ENCODE measurements at places on chromosomes 16 and 17.

- peak; percentile 25 for DNase-seq
Measured at GRCh38 chr16:68539711-68540239, 684 bp downstream of the ZFP90 start.

DNA sequence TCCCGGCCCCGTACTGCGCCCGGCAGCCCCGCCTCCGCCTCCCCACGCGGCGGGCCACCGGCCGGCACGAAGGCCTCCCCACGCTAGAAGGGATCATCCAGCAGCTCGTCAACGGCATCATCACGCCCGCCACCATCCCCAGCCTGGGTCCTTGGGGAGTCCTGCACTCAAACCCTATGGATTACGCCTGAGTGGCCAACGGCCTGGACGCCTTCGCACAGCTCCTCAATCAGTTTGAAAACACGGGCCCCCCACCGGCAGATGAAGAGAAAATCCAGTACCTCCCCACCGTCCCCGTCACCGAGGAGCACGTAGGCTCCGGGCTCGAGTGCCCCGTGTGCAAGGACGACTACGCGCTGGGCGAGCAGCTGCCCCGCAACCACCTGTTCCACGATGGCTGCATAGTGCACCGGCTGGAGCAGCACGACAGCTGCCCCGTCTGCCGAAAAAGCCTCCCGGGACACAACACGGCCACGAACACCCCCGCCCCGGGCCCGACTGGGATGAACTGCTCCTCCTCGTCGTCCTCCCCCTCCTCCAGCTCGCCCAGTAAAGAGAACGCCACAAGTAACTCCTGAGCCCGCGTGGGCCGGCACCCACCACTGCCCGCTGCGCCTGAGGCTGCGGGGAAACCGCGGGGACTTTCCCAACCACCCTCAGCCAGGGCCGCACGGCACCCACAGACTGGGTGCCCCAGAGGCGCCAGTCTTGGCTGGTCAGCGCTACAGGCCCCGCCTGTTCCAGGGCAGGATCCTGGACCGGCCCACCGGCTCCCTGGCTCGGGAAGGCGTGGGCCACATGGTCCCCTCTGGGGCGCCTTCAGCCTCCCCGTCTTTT is 39.0 kb upstream of the AKAP1 start:
- DNase-seq = peak; percentile 25

DNA sequence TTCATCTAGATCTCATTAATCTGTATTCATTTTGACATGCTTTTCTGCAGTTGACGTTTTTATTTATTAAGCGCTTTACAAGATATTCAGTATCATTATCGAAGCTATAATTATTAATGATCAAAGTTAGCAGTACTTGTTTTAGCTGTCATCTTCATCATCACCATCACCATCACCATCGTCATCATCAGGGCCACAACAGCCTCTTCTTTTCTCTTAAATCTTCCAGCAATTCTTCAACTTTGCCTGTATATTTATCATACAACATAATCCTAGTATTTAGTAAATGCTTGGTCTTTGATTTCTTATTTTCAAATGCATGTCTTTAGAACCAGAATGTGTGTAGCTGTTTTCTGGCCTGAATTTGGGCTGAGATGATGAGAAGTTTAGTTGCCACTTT is 528.0 kb downstream of the MAF start:
- no peak for DNase-seq

- DNase-seq = no peak
Measured at GRCh38 chr16:48277158-48277557, 29.8 kb upstream of the ABCC11 start.

GRCh38 chr17:33667052-33667509 is 374.0 kb upstream of the ASIC2 start:
- DNase-seq = peak; percentile 5

DNA sequence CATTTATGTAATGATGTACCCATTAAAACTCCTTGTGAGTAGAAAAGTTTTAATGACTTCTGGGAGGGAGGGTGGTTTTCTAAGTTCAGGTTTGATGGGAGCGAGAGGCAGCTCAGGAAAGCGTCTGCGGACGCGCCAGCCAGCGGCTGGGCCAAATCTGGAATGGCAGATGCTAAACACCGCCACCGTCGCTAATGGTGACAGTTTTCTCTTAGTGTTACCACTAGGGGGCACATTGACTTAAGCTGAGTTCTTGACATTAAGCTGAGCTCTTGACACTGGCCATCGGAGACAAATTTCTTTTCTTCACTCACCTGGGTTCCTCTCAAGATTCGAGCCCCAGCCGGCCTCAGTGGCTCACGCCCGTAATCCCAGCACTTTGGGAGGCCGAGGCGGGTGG is 6.7 kb downstream of the TRPV1 start:
- peak; percentile 91 for DNase-seq

DNA sequence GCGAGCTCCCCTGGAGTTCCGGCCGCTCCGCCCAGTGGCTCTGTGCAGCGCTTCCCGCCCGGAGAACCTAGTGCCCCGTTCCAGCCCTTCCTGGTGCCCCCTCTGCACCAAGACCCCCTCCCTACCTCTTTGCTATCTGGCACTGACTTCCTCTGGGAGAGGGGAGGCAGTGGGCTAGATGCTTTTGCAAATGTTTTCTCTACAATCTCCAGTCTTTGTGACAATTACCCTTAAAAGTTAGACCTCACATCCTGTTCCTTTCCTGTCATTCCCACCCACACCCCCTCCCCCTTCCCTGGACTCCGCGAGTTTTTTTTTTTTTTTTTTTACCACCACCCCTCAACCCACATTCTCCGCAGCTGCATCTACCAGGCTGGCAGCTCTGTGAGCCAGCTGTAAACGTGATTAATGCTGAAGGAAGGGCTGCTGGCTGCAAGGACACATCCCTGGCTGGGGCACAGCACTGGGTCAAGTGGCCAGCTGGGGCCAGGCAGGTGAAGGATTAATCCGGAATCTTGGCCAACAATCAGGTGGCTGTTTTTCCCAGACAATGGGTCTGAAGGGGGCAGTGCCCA is 101.5 kb downstream of the MGAT5B start:
- DNase-seq = peak; percentile 49

DNA sequence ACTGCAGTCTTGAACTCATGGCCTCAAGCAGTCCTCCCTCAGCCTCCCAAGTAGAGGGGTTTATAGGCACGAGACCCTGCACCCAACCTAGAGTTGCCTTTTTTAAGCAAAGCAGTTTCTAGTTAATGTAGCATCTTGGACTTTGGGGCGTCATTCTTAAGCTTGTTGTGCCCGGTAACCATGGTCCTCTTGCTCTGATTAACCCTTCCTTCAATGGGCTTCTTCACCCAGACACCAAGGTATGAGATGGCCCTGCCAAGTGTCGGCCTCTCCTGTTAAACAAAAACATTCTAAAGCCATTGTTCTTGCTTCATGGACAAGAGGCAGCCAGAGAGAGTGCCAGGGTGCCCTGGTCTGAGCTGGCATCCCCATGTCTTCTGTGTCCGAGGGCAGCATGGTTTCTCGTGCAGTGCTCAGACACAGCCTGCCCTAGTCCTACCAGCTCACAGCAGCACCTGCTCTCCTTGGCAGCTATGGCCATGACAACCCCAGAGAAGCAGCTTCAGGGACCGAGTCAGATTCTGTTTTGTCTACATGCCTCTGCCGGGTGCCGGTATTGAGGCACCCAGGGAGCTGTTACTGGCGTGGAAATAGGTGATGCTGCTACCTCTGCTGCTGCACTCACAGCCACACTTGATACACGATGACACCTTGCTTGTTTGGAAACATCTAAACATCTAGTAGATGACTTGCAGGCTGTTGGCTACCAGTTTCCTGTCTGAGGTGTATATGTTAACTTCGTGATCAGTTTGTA is 3.3 kb downstream of the RPL13 start:
- no peak for DNase-seq

DNA sequence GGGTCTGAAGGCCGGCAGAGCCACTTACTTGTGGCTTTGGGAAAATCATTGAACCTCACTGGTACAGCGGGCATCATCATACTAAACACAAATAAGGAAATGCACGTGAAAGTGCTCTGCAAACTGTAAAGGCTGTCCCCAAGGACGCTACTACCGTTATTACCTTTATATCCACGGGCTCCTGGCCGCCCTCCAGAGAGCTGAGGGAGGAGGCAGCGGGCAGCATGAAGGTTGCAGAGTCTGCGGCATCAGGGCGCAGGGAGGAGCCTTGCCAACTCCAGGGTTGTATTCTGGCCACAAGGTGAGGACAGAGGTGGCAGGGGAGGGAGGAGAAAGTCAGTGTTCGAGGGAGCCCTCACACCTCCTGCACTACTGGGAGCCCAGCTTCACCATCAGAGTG is 68.3 kb upstream of the GCSH start:
- DNase-seq = no peak

GRCh38 chr17:79890706-79891105 is 51.5 kb upstream of the CBX4 start:
- peak; percentile 25 for DNase-seq

DNA sequence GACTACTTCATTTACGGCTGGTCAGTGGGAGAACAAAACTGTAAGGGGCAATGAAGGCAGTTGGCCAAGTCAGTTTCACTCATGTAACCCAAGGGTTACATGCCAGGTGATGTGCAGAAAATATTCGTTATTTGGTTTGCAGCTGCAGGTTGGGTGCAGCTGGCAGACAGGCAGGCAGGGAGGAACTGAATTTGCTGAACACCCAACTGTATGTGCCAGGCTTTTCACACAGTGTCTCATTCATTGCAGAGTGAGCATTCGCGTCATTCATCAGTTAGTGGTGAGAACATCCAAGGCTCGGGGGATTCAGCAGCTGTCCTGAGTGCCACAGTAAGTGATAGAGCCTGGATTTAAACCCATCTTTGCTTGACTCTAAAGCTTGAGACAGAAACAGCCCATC is 59.7 kb downstream of the ABCC6 start:
- no peak for DNase-seq

- DNase-seq = no peak
Measured at GRCh38 chr16:89102041-89102471, 8.4 kb downstream of the ACSF3 start.

DNA sequence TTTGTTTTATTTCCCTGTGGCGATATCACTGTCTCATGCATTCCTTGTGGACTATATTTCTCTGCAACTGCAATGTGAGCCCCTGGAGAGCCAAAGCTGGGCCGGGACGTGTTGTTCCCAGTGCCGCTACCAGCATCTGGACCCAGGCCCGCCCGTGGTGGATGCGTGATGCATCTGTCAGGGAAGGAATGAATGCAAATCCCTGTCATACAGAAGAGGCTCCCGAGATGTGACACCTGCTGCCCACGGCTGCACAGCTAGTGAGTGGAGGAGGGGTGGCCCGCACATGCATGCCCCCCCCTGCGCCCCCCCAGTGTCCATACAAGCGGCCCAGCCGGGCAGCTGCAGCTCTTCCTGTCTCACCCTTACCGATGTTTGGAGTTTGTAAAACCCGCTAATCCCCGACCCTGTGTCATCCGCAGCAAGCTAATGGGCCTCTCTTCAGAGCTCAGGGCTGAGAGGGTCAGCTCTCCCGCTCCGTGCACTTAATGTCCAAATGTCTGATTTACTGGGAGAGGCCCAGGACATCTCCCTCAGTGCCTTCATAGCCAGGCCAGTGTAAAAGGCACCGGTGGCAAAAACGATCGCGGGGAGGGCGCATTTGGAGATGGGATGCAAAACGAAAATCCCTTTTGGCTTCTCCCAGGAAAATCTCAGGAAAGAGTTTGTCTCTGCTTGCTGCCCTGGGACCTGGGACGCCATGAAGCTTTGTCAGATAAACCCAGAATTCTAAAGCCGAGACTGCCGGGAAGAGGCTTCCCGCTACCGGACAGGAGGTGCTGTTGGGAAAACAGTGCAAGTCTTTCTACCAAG is 91.8 kb downstream of the FOXL1 start:
- no peak for DNase-seq

DNA sequence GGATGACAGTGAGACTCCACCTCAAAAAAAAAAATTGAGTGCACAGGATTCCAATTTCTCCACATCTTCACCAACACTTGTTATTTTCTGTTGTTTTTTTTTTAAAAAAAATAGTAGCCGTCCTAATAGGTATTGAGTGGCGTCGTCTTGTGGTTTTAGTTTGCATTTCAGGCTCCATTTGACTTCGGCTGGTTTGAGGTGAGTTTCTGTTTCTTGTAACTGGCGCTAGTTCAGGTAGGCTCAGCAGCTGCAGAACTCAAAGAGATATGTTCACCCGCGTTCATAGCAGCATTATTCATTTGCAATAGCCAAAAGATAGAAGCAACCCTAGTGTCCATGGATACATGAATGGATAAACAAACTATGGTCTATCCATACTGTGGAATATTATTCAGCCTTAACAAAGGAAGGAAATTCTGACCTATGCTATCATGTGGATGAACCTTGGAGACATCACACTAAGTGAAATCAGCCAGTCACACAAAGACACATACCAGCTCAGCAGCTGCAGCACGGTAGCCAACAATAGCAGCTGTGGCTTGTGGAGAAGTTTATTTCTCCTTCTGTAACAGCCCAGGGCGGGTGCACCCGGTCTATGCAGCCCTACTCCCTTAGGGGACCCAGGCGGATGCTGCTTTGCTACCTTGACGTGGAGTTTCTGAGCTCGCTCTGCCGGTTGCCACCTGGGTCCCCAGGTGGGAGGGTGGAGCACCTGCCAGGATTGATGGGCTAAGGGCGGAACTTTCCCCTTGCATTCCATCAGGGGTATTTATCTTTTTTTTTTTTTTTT is 44.9 kb downstream of the TMEM235 start:
- no peak for DNase-seq

DNA sequence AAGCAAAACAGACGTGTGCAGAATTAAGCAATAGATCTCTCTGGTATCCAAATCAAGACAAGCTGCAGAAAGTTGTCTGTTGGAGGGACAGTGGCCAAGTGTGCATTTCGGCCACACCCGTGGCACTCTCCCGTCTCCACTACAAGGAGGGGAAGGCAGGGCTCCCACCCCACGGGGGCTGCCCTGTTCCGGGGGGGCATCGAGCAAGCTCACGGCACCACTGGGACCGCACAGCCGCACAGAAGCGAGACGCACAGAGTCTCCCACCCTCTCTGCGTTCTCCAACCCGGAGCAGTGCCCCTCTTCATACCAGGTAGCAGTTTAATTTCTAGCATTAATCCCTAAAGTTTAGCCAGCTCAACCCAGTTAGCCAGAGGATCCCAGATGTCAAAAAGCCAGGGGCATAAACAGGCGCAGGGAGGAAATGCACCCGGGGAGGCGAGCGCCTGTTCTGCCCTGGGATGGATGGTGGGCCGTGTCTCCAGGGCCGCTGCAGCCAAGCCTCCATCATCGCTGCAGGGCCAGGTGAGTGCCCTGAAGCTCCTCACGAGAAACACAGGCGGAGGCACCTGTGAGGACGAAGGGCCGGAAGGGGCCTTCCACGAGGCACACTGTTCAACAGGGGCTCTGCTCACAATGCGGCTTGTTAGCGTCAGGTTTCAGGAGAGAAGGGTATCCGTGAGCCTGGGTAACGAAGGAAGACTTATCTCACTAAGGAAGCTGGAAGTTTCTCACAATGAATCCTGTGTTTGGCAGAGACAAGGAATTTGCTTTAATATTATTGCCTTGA is 42.1 kb upstream of the METRNL start:
- DNase-seq = no peak
